ENCODE measurements at places on chromosomes 5 and 9. TPM values are rescaled to one million over a fixed set of nuclear protein-coding genes. Genes with fewer than 3 reads are reported as not detected.

- DNase-seq: no peak
- no peaks in the 10 kb centered on the region for H3K36me3 ChIP-seq
- no peak overlapping the region for H3K4me3 ChIP-seq
- H3K27me3 ChIP-seq: no peaks in the 10 kb centered on the region
- no peak overlapping the region for H3K27ac ChIP-seq
- H3K4me1 ChIP-seq: no peaks in the 10 kb centered on the region
Measured at GRCh38 chr9:3820643-3821042, 294.8 kb upstream of the RFX3 start.

DNA sequence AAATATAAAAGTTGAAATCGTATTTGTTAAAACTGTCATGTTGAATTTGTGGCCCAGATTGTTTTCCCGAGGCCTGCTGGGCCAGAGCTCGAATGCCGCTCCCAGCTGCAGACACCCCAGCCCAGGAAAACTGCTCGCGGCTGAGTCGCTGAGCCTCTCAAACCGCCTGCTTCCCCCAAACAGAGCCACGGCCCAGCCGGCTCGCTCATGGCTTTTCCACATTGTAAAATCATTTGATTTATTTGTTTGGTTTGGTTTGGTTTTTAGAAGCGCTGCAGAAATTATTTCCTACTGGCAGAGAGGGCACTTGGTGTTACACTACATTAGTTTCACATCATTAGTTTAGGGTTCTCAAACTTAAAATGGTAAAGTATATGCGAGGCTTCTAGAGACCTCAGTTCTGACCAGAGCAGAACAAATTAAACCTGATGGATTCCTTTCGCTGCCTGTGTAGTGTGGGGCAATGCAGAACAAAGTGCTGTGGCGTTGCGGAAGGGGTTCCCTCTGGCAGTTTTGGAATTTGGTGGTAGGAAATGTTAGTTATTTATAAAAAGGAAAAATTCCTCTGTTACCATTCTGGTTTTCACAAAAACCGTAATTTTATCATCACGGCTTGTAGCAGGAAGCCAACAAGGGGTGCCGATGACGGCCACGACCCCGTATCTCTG lies 156.5 kb upstream of the PITX1 start:
- no peak for DNase-seq
- H3K4me1 ChIP-seq: peaks cover 10% of the 10 kb centered on the region
- no peak overlapping the region for H3K27ac ChIP-seq
- no peaks in the 10 kb centered on the region for H3K27me3 ChIP-seq
- no peaks in the 10 kb centered on the region for H3K36me3 ChIP-seq

C9orf152 gene
- total RNA-seq: not detected

PCDHGA5 gene
- total RNA-seq: 13.2 TPM

Measured in tibial nerve (tissue), 4 donors.